ENCODE measurements at places on chromosomes 1 and 21. TPM values are rescaled to one million over a fixed set of nuclear protein-coding genes. Genes with fewer than 3 reads are reported as not detected.

The EDN2 gene
- polyA plus RNA-seq = 0.32 TPM

The IL19 gene
- not detected for polyA plus RNA-seq

The TRABD2B gene
- polyA plus RNA-seq = 0.16 TPM

The RERE gene
- polyA plus RNA-seq = 2.8 TPM

The LIN28A gene
- polyA plus RNA-seq = not detected

The DEPDC1 gene
- polyA plus RNA-seq = 1.2 TPM

The FCGR1A gene
- polyA plus RNA-seq = not detected

The ELAPOR1 gene
- 0.21 TPM for polyA plus RNA-seq

The MPZ gene
- polyA plus RNA-seq = 0.45 TPM

The DNAJC28 gene
- polyA plus RNA-seq = 0.91 TPM

The HAX1 gene
- polyA plus RNA-seq = 126 TPM

The SPRR2A gene
- polyA plus RNA-seq = 4.7 TPM

The DIRAS3 gene
- 0.14 TPM for polyA plus RNA-seq

The AMY1C gene
- polyA plus RNA-seq = not detected

DNA sequence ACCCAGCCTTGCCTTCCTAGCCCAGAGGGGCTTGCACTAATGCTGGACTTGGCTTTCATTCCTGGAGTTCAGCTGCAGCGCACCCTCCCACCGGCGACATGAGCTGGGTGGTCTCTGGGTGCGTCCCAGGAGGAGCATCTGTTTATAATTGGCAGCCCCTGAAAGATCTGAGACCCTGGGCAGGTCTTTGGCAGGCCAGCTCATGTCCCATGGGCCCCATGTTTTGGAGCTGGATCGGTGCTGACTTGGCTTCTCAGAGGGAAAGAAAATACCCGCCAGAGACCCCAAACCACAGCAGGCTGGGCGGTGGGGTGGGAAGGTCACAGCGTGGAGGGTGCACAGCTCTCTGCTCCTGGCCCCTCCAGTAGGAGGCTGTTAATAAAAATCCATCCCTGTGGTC lies 29.3 kb downstream of the DHRS3 start:
- no peak for DNase-seq

DNA sequence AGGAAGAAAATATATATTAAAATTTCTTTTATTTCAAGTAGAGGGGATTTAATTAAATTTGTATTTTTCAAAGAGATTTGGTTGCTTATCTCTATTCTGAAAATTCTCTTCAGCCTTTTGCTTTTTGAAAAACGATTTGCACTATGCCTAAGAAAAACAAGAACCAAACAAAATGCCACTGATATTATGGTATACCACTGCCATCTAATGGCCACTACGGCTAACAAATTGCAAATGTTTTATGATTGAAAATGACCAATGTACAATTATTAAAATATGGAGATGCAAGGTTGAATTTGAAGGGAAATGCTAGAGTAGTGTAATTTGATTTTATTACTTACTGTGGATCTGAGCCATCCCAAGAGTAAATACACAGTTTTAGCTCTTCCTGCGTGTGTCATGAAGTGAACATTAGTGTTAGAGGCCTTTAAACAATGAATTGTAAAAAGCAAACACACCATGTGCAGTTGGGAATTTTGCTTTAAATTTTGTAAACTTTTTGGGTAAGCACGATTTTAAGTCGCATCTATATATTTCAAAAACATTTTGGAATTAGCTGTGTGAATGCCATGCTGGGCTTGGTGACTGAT lies 137.4 kb upstream of the USP25 start:
- DNase-seq = no peak

- DNase-seq = no peak
Observed at GRCh38 chr1:15941044-15941840, 34.7 kb downstream of the ZBTB17 start.

- DNase-seq = no peak
Observed at GRCh38 chr1:150259758-150260669, 2.4 kb downstream of the CA14 start.

DNA sequence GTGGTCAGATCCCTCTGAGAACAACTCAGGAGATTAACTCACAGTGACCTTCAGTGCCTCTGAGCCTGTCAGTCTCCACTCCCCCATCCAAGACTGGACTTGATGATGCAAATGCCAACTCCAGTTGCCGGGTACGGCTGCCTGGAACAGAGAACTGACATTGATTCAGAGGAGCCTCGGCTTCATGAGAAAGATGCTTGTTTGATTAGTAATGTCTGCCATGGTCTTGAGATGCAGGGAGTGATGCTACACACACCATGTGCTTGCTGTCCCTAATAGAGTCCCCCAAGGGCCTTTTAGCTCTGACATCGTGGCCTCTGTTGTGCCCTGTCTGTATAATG lies 51.8 kb upstream of the LRP8 start:
- no peak for DNase-seq

- DNase-seq = no peak
Observed at GRCh38 chr21:44818640-44819011, 764 bp upstream of the SUMO3 start.

- DNase-seq = no peak
Observed at GRCh38 chr21:45894906-45895777, 86.4 kb upstream of the COL6A1 start.

- no peak for DNase-seq
Observed at GRCh38 chr1:8562881-8563865, 245.3 kb downstream of the SLC45A1 start.

DNA sequence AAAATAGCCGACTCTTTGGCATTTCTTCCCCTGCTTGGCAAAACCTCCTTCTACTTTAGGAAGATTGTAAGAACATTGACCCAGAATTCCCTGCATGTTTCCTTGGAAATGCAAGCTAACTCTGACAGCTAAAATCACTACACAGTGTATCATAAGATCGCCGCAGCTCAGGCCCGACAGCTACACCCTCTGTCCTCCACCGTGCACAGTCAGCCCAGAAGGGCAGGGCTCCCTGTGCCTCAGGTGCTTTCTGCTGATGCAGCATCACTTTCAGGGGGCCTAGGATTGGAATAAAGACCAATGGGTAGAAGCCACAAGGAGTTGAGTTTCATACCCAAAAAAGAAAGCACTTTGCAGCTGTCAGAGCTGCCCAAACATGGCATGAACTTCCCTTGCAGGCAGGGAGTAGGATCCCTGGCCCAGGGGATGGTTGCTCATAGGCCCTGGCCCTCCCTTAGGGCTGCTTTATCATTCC lies 145.3 kb downstream of the SEC16B start:
- DNase-seq = no peak

GRCh38 chr1:176879784-176880620 lies 284.5 kb downstream of the ASTN1 start:
- no peak for DNase-seq

DNA sequence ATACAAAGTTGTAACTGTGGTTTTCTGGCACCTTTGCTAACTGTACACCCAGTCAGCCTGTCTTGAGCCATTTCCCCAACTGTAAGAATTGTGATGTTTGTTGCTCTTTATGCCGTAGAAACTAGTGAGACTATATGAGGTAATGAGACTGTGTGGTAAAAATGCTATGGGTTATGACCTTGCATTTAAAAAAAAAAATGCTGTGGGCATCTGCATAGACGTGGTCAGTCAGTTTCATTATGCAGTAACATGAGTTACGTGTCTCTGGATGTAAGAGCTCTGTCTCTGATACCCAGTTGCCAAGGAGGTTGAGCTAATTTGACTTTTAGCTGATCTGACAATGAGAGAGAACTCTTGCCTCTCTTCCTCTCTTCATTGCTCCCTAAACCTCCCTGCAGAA lies 80.6 kb upstream of the LAMC2 start:
- no peak for DNase-seq

DNA sequence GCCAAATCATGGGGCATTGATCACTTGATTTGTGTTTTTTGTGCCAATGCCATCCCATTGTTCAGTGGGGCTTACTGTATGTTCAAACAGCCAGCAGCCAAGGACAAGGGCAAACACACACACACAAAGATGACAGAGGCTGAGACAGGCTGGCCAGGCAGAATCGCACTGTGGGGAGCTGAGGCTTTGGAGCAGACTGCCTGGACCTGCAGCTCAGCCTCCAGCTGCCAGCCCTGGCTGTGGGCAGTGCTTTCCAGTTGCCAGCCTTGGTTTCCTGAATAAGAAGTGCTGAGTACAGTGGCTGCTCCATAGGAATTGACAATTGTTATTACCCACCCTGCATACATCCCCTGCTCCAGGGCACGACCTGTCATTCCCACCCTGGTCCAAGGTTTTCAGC lies 16.9 kb upstream of the PCP4 start:
- no peak for DNase-seq

DNA sequence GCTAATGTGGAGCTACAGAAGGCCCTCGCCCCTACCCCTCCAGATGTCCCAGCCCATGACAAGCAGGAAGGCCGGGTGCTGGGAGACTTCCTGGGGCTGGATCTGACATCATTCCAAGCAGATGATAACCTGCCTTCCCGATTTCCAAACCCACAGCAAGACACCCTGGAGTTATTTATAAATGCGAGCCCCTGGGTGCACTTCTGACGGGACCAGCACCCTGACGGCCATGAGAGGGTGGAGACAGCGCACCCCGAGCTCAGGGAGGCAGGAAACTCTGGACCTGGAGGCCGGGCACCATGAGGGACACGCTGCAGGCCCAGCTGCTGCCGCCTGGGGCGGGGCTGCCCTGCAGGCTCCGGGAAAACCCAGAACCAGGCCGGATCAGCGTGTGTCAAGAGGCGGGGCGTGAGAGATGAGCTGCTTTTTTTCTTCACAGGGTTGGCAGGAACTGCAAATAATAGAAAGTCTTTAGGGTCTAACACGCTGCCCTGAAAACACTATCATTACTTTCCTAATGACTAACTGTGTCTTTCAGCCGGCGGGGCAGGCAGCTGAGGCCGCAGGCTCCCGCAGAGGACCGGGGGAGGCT lies 2.5 kb upstream of the PCBP3 start:
- no peak for DNase-seq

- no peak for DNase-seq
Observed at GRCh38 chr1:196105901-196106300, 502.3 kb downstream of the KCNT2 start.

- DNase-seq = no peak
Observed at GRCh38 chr1:2288816-2289536, 60.9 kb downstream of the SKI start.

- no peak for DNase-seq
Observed at GRCh38 chr1:212219679-212220463, 65.3 kb upstream of the PPP2R5A start.

DNA sequence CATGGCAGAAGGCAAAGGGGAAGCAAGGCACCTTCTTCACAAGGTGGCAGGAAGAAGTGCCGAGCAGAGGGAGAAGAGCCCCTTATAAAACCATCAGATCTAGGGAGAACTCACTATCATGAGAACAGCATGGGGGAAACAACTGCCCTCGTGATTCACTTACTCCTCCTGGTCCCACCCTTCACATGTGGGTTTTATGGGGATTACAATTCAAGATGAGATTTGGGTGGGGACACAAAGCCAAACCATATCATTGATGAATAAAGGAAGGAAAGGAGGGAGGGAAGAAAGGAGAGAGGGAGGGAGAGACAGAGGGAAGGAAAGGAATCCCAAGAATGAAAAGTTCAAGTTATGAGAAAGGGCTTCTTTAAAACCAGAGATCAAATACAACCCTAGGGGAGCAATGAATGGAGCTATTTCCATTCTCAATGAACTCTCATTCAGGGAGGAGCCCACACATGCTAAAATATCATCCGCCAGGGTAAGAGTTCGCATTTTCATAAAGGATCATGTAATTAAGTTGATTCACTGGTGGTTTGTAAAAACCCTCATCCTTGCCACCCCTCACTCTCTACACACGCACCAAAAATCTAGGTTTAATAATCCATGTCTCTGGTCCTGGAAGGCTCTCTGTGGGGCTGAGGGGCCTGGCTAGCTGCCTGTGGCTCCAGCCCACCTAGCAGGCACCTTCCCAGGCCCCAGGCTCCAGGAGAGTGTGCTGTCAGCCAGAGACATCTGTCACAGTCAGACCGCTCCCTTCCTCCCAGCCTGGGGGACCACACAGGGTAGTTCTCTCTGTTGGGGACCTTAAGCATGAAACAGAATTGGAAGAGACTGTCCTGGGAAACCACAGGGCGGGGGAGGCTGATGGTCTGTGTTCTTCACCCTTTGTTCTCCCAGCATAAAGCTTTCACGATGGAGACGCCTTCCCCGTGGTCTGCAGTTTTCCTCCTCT lies 94.0 kb downstream of the CCDC185 start:
- DNase-seq = no peak

- DNase-seq = no peak
Observed at GRCh38 chr1:57925226-57925625, 501.4 kb upstream of the DAB1 start.

- DNase-seq = no peak
Observed at GRCh38 chr1:60922304-60922703, 160.1 kb upstream of the NFIA start.

Data from keratinocyte (primary cell).